GM20000 (cell line): ENCODE measurements at places on chromosomes 2 and 18.

DNA sequence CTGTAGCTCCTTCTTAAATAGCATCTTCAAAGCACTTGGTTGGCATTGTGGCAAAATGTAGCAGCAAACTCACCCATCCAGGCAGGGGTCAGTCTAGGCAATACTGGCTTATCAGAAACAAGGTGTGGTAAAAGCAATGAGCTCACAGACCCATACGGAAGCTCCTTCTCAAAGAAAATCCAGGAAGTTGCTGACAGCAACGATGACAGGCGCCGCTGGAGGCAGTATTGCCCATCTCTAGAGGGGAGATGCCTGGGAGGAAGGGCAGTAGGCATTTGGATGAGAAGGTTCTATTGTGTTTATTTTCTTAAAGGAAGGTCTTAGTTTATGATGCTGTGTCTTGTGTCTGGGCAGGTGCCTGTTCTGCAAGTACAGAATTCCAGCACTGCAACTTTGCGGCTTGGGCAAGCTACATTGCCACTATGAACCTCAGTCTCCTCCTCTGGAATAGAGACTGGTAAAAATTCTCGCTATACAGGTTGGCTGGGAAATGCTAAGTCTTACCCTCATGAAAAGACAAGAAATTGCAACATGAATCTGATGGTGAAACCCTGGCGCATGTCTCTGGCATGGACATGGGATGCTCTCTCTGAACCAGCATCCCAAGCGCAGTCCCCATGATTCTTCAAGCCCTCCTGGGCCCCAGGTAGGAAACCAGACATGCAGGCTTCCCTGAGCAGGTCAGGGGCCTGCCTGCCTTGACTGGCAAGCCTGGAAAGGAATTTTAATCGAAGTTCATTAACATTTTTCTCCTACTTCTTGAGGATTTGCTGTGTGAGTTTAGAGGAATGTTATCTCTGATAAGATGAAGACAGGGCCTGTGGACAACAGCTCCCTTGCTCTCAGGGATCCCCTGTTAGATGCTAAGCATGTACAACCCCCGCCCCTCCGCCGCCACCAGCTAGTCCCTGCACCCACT lies 156.0 kb downstream of the TFCP2L1 start:
- DNase-seq: no peak

- peak; percentile 50 for DNase-seq
Measured at GRCh38 chr2:12057436-12058166, 311.2 kb downstream of the LPIN1 start.

DNA sequence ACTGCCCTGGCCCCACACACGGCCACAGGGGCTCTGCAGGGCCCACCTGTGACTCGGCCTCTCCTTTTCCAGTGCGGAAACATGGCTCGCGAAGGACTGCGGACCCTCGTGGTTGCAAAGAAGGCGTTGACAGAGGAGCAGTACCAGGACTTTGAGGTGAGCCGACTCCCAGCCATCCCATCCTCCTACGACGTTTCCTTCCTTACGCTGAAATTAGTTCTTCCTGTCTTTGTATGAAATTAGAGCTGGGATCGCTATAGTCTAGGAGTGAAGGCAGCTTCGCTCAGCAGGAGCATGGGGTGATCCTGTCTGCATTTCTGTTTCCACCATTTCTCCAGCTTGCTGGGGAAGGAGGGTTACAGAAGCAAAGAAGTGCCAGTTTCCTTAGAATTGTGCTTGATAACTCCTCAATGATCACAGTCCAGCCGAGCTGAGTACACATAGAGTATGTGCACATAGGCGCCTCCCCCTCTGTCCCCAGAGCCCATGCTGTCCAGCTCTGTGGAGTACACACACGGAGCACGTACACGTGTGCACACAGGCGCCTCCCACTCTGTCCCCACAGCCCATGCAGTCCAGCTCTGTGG lies 59.1 kb upstream of the NFATC1 start:
- DNase-seq: no peak

- DNase-seq: no peak
Measured at GRCh38 chr2:231050018-231050901, 6.4 kb upstream of the PSMD1 start.

- DNase-seq: no peak
Measured at GRCh38 chr18:10011061-10011460, 97.2 kb downstream of the VAPA start.

DNA sequence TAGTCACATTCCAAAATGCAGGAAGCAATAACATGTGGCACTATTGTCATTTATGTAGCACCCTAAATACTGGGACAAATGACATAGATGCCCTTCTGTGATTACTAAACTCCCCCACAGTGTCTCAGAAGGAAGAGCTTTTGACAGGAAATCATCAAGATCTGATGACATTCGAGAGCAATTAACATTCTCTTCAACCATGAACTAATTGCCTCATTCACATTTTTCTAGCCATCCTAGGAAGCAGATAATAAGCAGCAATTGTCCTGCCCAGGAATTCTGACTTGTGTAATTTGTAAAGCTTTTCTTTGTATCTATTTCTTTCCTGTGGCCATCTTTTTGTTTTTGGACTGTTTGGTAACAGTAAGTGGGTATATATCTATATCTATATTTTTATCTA lies 292.6 kb downstream of the TGIF1 start:
- no peak for DNase-seq

DNA sequence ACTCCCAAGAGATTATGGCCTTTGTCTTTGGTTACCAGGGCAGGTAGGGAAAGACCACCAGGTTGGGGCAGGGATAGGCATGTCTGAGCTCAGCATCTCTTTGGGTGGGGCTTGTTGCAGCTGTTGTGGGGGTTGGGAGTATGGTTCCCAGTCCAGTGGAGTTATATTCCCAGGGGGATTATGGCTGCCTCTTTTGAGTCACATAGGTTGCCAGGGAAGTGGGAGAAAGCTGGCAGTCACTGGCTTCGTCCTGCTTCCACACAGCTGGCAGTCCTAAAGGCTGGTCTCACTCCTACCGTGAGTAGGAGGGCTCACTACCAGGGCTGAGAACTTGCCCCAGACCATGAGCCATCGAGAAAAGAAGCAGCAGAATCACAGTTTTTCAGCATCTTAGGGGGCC lies 79.1 kb downstream of the LYPD6 start:
- DNase-seq: no peak

GRCh38 chr2:190582736-190583506 lies 48.4 kb upstream of the NEMP2 start:
- DNase-seq: peak; percentile 27

DNA sequence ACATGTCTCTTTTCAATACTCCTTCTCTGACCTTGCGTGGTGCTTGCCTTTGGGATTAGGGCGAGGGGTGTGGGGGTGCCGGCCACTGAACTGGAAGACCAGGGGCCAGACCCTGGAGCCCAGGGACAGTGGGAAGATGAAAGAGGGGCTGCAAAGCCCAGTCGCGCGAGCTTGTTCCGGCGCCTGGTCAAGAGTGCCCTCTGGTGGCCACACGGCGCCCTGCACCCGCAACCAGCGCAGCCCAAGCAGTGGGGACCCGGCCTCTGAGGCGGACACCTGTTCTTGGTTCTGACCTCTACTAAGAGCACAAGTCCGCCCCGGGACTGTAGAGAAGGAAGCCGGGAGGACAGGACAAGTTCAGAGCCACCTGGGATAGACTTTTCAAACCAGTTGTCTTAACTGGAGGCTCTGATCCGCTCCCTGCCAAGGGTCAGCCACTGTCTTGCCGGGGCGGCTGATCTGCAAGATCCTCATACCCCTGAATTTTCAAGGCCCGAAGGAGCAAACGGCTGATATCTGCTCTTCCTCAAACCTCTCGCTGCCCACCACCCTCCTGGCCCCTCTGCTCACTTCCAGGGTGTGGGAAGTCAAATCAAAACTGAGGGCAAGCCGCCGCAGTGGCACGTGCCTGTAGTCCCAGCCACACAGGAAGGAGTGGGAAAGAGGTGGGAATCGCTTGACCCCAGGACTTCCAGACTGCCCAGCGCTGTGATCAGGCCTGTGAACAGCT lies 14.9 kb upstream of the MSH6 start:
- DNase-seq: peak; percentile 70

DNA sequence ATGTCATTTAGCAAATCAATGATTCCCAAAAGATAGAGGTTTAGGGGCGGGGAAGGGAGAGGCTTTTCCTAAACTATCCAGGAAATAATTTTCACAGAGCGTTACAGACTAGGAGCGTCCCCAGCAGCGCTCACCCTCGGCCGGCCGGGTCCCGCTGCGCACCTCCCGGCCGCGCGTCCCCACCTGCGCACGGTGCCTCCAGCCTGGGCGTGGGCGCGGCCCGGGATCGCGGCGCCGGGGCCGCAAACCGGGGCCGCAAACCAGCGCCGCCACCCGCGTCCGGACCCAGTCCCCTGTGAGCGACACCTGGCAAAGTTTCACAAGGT lies 684 bp upstream of the ZCCHC2 start:
- DNase-seq: no peak

DNA sequence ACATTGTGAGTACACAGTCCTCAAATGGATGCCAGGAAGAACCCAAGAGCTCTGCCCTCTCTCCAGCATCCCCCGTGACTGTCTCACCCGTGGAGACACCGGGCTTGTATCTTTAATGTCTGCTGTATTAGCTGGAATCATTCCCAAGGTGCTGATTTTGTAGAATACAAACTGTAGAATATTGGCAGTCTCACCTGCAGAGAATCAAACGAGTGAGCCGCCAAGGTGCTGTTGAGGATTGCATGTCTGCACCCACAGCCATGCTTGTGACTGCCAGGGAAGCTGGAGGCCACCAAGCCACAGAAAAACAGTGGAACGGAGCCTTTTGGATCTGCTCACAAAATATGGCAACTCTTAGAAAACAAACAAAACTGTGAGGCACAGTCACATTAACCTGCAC lies 37.5 kb downstream of the TMEM18 start:
- no peak for DNase-seq

GRCh38 chr2:42941633-42942176 lies 149.3 kb upstream of the HAAO start:
- DNase-seq: no peak

GRCh38 chr18:7683753-7684152 lies 116.6 kb downstream of the PTPRM start:
- DNase-seq: no peak

DNA sequence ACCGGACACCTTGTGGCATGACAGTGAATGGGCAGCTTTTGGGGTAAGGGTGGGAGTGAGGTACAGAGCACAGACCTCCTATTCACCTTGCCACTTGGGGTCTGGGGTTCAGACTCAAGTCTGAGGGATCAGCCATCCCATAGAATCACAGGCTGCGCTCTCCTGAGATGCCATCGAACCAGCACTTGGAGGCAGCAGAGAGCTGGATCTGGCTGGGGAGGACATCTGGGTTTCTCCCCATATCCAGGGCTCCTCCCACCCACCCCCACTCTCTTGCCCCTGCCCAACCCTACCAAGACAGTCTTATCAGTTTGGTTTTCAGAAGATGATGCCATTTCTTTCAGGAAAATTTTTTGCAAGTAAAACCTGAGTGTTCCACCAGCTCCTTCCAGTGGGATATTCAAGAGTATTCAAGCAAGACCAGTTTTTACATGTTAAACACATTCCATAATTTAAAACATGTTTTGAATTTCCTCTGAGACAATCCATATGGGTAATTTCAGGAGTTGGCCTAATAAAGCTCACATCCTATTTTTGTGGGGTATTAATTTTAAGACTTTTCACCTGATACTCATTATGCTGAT lies 29.2 kb upstream of the TEX44 start:
- DNase-seq: peak; percentile 74

- peak; percentile 3 for DNase-seq
Measured at GRCh38 chr2:147327613-147328012, 517.2 kb upstream of the ACVR2A start.
